ENCODE measurements at places on chromosomes 3 and 15.
A peak's percentile ranks its signal among the peaks of the same experiment; 100 is the strongest.

GRCh38 chr3:159761848-159762635 lies 226.6 kb upstream of the IL12A start:
- DNase-seq = no peak
- no peaks in the 10 kb centered on the region for H3K27me3 ChIP-seq
- no peak overlapping the region for H3K27ac ChIP-seq
- H3K4me3 ChIP-seq = no peak overlapping the region
- H3K36me3 ChIP-seq = no peaks in the 10 kb centered on the region

- peaks cover 34% of the 10 kb centered on the region for H3K36me3 ChIP-seq
- peak overlapping the region; percentile 96 for H3K27ac ChIP-seq
- peaks cover 6% of the 10 kb centered on the region for H3K4me1 ChIP-seq
- no peak for DNase-seq
These were observed 1.2 kb downstream of the PHC3 start for GRCh38 chr3:170180079-170180907.

DNA sequence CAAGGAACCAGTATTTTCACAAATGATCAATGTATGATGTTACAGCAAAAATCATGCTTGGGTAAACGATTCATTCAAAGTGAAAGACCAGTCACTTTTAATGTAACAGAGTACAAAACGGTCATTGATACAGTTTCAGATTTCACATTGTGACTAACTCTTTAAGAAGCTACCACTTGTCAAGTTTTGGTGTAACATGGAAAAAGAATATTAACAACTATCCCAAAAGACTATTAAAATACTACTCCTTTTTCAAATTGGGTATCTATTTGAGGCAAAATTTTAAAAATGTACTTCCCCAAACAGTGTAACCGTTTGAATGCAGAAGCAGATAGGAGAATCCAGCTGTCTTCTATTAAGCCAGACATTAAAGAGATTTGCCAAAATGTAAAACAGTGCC lies 31.7 kb downstream of the AKAP13 start:
- peak overlapping the region; percentile 84 for H3K27ac ChIP-seq
- no peak overlapping the region for H3K4me3 ChIP-seq
- H3K27me3 ChIP-seq = no peaks in the 10 kb centered on the region
- H3K4me1 ChIP-seq = peaks cover 69% of the 10 kb centered on the region
- H3K36me3 ChIP-seq = no peaks in the 10 kb centered on the region
- DNase-seq = no peak

DNA sequence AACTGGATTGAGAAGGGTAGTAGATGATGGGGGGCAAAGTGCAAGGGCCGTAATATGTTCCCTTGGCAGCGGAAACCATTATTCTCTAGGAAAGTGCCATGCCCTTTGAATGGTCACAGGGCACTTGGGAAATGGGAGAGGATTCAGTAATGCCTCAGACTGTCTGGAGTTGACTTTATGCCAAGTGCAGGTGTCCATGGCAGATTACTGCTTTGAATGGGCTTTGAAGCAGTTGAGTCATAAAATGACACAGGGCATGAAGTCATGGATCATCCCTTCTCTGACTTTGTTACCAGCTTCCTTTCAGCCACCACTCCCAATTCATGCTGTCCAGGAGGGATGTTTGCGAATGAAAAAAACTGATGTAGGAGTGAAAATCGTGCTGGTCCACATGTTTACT lies 20.1 kb downstream of the AADACL2 start:
- H3K4me3 ChIP-seq = no peak overlapping the region
- no peak overlapping the region for H3K27ac ChIP-seq
- no peak for DNase-seq
- no peaks in the 10 kb centered on the region for H3K36me3 ChIP-seq
- H3K27me3 ChIP-seq = no peaks in the 10 kb centered on the region
- H3K4me1 ChIP-seq = no peaks in the 10 kb centered on the region

DNA sequence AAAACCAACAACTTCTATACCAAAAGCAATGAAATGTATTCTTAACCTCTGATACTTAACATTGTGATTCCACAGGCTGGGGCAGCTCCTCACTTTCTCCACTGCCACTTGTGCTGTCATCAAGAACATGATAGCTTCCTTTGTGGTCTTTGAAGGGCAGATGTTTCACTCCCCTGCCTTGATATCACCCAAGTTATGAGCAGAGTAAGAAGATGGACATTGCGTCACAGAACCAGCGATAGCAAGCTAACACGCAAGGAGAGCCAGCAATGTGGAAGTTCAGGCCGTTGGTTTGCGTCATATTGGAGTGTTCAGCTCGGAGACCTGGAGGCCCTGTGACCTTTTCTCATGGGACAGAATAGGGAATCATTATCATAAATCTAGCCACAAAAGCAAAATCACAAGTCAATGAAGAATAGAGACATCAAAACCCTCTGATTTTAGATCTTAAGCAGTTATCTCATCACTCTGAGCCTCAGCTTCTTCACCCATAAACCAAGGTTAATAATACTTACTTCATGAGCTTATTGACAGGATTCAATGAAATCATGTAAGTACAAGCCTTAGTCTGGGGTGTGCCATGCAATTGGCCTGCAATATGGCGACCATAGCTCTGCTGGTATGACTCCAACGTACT lies 183.8 kb upstream of the THBS1 start:
- no peak overlapping the region for H3K4me3 ChIP-seq
- H3K36me3 ChIP-seq = no peaks in the 10 kb centered on the region
- no peaks in the 10 kb centered on the region for H3K27me3 ChIP-seq
- H3K27ac ChIP-seq = no peak overlapping the region
- DNase-seq = no peak

DNA sequence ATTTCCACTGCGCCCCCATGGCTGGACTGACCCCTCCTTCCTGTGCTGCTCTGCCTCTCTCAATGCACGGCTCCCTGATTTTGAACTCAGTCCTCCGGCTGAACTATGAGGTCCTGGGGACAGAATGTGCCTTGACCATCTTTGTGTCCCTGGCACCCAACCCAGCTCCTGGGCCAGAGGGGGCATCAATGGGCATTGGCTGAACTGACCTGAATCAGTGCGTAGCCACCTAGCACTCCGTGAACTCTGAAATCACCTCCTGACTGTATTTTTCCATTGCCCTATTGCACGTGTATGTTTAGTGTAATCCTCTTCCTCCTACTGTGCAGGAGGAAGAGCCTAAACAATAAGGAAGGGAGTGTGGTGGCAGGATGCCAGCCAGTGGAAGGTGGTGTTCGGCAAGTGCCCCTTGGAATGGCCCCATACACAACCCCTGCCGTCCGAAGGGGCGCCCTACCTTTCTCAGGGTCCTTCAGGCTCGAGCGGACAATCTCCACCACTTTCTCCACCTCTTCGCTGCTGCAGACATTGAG lies 33.5 kb downstream of the BDH1 start:
- H3K27ac ChIP-seq = no peak overlapping the region
- DNase-seq = no peak
- H3K27me3 ChIP-seq = no peaks in the 10 kb centered on the region
- peaks cover 16% of the 10 kb centered on the region for H3K4me1 ChIP-seq
